ENCODE measurements at places on chromosomes 5 and 9. TPM values are rescaled to one million over a fixed set of nuclear protein-coding genes. Genes with fewer than 3 reads are reported as not detected.

DNA sequence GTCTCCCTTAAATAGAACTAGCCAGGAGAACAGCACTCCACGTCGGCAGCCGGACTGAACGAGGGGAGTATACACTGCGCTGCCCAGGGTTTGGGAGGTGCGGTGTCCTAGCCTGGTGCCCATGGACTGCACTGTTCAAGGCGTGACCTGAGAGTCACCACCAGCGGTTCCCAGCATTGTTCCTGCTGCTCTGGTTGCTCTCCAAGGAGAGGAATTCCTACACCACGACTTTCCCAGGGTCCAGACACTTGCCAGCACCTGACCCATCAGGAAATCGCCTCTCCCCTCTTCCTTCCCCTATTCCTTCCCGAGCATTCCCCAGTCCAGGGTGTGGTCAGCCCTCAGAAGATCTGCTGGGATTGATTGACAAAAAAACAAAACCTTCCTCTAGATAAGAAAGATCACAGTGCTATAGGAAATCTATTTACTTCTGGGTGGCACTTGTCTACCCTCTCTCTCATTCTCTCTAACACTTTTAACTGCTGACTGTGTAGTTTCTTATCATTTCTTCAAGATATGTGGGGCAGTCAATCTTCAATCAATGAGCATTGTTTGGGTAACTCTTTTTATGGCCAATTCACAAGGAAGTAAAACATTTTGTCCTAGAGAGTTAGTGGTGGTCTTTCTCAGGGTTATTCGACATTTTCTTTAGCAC is 297.8 kb upstream of the ACTBL2 start:
- H3K27ac ChIP-seq, result no peak overlapping the region
- no peaks in the 10 kb centered on the region for H3K27me3 ChIP-seq
- DNase-seq, result no peak
- no peak overlapping the region for H3K4me3 ChIP-seq

DNA sequence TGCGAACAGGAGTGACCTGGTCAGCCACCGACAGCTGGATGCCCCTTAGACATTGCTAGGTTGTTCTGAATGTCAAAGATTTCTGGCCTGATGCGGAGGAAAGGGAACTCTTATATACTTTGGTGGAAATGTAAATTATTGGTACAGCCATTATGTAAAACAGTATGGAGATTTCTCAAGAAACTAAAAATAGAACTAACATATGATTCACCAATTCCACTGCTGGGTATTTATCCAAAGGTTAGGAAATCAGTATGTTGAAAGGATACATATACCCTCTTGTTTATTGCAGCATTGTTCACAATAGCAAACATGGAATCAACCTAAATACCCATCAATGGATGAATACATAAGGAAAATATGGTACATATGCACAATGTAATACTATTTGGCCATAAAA is 31.8 kb downstream of the DMRT3 start:
- peaks cover 66% of the 10 kb centered on the region for H3K27me3 ChIP-seq
- no peaks in the 10 kb centered on the region for H3K36me3 ChIP-seq
- peaks cover 5% of the 10 kb centered on the region for H3K4me1 ChIP-seq
- H3K4me3 ChIP-seq, result no peak overlapping the region

The COL27A1 gene
- 2.9 TPM for total RNA-seq

GRCh38 chr5:66558560-66558959 is 37.6 kb upstream of the MAST4 start:
- H3K36me3 ChIP-seq, result no peaks in the 10 kb centered on the region
- DNase-seq, result no peak
- no peaks in the 10 kb centered on the region for H3K27me3 ChIP-seq
- H3K4me3 ChIP-seq, result no peak overlapping the region
- no peaks in the 10 kb centered on the region for H3K4me1 ChIP-seq

GRCh38 chr5:115309751-115310370 is 13.4 kb upstream of the CCDC112 start:
- no peaks in the 10 kb centered on the region for H3K27me3 ChIP-seq
- H3K27ac ChIP-seq, result no peak overlapping the region
- no peak for DNase-seq

GRCh38 chr9:88936132-88936531 is 55.1 kb upstream of the S1PR3 start:
- H3K27me3 ChIP-seq, result no peaks in the 10 kb centered on the region
- no peaks in the 10 kb centered on the region for H3K4me1 ChIP-seq
- H3K4me3 ChIP-seq, result no peak overlapping the region
- peak overlapping the region; percentile 10 for H3K27ac ChIP-seq
- H3K36me3 ChIP-seq, result no peaks in the 10 kb centered on the region
- DNase-seq, result peak; percentile 34

The WDR38 gene
- not detected for total RNA-seq

The CARD6 gene
- total RNA-seq, result 5.4 TPM

DNA sequence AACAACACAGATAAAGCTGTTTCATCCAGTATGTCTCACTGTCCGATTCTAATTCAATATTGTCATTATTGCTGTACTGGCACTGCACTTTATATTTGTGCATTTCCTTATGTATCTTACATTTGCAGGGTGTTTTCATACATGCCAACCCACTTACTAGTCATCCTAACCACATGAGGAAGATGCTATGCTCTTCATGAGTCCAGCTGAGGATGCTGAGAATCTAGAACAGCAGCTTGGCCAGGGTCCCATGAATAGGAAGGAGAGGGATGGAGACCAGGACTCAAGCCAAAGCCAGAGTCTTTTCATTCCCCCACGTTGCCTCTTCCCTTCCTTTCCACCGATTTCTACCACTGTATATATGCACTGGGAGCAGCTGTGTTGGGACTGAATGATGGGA is 292.8 kb upstream of the KLF4 start:
- no peaks in the 10 kb centered on the region for H3K27me3 ChIP-seq
- no peaks in the 10 kb centered on the region for H3K4me1 ChIP-seq
- no peak overlapping the region for H3K4me3 ChIP-seq

DNA sequence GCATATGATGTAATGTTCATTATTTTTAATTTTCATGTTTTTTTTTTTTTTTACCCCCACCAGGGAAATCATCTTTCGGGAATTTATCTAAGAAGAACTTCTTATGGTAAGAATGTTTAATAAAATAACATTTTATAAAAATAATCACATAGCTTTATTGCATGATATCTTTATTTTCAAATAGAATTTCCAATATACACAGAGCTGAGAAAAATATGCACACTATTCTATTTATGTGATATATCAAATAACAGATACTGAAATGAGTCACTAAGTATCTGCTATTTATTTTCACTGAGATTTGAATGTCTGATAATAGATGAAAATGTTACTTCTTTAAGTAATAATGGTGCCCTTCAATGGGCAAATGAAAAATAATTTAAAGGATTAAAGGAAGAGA is 1217.3 kb downstream of the MAT2B start:
- DNase-seq, result no peak
- no peaks in the 10 kb centered on the region for H3K36me3 ChIP-seq
- no peaks in the 10 kb centered on the region for H3K4me1 ChIP-seq

GRCh38 chr5:132748522-132749000 is 1.3 kb downstream of the CCNI2 start:
- H3K4me3 ChIP-seq, result no peak overlapping the region
- H3K4me1 ChIP-seq, result peaks cover 13% of the 10 kb centered on the region
- H3K36me3 ChIP-seq, result peaks cover 8% of the 10 kb centered on the region
- H3K27me3 ChIP-seq, result peaks cover 9% of the 10 kb centered on the region
- no peak overlapping the region for H3K27ac ChIP-seq
- DNase-seq, result peak; percentile 68

DNA sequence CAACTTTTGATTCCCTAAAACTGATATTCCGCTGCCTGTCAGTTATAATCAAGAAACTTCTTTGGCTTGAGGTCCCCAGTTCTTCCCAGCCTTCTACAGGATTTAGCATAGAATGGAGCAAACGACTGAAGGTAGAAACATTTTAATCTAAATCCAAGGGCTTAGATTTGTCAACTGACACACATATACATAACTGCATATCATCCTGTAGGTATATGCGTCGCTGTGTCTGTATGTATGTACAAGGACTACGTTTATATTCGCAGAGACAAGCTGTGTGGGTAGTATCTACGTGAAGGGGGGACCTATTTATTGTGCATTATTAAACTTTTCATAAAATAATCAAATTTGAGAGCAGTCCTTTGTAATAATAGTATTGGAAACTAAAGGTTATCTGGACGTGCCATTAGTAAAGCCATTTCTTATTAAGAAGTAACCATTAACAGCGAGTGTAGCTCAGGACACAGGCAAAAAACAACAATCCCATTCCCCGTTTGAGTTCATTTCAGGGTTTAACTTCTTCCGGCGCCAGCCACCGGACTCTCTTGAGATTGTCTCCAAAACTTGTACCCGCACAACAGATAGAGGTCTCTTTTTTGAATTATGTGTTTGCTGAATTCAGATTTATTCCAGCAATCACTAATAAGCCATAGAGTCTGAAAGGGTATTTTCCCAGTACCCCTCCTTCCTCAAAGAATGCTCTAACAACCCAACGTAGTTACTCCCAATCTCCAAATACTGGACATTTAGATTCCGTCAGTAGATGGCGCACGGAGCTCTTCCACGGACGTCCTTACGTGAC is 2.1 kb upstream of the MLLT3 start:
- H3K27ac ChIP-seq, result peak overlapping the region; percentile 93
- no peaks in the 10 kb centered on the region for H3K27me3 ChIP-seq
- H3K4me1 ChIP-seq, result peaks cover 6% of the 10 kb centered on the region

DNA sequence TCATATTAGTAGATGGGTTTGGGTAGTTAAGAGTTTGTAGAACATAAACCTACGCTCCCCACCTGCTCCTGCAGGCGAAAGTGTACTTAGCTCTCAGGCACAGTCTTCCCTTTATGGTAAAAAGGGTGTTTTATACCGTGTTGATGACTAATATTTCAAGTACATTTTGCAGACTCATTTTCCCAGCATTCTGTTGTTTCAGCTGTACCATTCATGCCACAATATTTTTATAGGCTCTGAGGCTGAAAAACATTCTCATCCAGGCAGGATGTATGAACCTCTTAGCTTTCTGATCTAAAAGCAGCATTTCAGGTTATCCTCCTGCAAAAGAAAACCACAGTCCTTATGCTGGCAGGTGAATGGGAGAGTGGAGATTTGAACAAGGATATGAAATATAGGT is 231.4 kb downstream of the NR2F1-AS1 start:
- no peak overlapping the region for H3K4me3 ChIP-seq
- no peaks in the 10 kb centered on the region for H3K27me3 ChIP-seq
- no peak overlapping the region for H3K27ac ChIP-seq

- no peak overlapping the region for H3K4me3 ChIP-seq
- no peaks in the 10 kb centered on the region for H3K36me3 ChIP-seq
- no peaks in the 10 kb centered on the region for H3K4me1 ChIP-seq
- no peaks in the 10 kb centered on the region for H3K27me3 ChIP-seq
- H3K27ac ChIP-seq, result no peak overlapping the region
Measured at GRCh38 chr5:26690511-26690910, 347.9 kb downstream of the CDH9 start.

The GRM6 gene
- not detected for total RNA-seq

DNA sequence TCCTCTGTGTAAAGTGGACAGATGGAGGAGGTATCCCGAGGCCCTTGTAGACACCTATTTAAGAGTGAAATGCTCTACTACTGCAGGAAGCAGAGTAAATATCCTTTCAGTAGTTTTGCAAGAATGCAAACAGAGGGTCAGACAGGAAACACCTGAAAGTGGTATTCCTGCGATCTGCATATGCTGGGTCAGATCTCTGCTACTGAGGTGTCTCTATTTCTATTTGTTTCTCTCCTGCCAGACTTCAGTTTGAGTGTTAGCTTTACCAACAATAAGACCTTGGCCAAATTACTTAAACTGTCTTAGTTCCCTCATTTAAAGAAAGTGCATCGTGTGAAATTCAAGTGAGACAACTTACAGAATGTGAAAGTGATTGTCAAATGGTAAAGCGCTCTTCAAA is 47.6 kb downstream of the JAKMIP2 start:
- no peak overlapping the region for H3K27ac ChIP-seq
- no peak for DNase-seq
- H3K27me3 ChIP-seq, result no peaks in the 10 kb centered on the region
- no peak overlapping the region for H3K4me3 ChIP-seq
